ENCODE measurements at places on chromosomes 5 and 9.

DNA sequence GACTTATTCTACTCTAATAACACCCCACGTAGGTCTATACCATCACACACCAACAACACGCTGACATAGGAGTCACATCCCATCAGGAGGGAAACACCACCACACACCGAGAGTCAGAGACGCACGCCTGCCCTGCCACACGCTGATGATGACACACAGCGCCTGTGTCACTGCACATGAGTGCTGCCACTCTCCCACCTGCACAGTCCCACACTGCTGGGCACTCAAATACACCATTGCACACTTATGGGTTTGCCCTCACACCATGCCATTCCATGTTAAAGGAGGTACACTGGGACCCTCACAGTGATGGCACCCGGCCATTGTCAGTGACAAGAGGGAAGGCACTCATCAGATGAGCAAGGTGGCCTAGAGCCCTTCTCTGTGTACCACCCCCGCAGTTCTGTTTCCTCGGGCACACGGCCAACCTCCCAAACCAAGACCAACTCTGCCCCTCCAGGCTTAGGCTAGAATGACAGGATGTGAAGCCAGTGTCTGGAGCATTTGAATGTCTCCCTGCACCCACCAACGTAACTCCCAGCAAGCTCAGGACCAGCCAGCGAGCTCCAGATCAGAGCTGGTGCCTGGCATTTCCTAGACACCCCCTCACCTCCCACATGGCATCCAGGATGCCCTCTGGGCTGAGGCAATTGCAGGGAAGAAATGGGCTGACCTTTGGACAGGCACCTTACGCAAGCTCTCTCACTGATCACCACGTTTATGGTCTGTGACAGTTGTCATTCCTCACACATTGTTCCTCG, 3.6 kb upstream of the CPLX2 start:
- no peak for DNase-seq

DNA sequence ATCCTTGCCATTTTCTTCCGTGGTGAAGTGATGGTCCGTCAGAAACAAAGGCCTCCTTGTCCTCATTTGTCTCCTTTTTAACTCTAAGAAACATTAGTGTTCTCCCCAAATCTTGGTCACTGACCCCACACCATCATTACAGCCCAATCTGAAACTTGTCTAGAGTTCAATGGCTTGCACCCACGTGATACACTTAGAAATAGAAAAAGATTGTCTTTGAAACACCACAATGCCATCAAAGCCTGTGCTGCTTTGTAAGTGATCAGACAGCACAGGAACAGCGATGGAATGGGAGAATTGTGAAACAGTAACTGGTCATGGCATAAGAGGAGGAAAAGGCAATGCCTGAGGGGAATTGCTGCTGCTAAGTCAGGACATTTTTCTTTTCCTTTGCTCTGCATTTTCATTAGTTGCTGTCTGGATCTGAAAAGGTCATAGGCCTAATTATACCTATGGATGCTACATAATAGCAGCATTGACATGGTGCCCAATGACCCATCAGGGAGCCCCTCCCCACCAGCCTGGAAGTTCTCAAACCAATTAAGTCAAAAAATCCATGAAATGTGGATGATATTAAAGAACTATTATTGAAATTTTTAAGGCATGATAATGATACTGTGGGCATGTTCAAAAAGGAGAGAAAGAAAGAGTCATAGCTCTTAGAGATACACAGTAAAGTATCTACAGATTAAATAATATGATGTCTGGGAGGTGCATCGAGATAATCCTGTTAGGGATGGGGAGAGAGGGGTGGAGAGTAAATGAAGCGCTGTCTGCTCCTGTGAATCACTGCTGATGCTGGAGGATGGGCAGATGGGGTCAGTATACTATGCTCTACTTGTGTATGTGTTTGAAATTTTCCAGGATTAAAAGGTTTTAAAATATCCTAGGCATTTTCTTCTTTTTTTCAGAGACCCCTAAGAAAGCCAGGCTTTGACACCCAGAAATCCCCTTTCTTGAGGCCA, 83.6 kb downstream of the ENC1 start:
- no peak for DNase-seq

- no peak for DNase-seq
Observed at GRCh38 chr5:116276952-116277351, 192.1 kb downstream of the COMMD10 start.

GRCh38 chr5:154325566-154325965, 120.2 kb upstream of the SAP30L start:
- DNase-seq: no peak

DNA sequence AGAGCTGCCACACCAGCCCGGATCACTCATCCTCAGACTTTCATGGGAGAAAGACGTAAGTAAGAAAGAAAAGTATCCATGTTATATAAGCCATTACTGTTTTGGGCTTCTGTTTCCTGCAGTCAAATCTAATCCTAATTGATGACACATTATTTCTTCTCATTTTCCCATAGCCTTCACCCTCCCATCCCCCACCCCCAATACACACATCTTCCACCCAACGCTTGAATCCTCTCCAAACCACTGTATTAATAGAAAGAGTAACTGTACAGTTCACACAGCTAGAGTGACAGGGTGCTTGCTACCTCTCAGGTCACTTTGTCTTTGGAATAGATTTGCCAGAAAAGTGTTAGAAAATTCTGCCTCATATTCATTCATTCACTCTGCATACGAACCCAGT, 69.3 kb upstream of the IL17B start:
- no peak for DNase-seq

DNA sequence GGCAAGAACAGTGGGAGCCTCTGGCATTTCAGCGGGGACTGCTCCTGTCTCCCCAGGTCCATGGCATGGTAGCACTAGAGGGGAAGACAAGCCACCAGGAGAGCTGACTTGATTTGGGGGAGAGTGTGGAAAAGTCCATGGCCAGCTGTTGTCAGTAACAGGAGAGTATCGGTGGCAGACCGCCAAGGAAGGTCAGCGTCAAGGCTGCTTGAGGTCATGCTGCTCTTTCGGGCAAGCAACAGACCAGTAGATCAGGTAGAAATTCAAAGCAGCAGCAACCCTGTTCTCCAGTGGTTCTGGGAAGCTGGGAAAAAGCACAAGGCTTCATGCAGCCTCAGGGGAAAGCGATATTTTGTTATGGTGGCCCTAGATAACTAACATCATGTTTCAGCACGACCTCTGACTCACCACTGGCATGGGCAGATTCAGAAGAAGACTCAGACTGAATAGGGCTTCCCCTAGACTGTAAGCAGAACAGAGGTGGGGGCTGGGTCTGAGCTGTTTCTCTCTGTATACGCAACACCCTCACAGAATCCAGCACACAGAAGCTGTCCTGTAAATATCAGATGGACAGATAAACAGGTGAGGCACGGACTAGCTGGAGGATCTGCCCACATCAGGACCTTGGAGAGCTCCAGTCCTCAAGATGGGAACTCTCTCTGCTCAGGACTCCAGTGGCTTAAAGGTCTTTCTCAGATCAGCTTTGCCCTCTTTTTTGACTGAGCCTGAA, 35.2 kb upstream of the PLEKHG4B start:
- no peak for DNase-seq

DNA sequence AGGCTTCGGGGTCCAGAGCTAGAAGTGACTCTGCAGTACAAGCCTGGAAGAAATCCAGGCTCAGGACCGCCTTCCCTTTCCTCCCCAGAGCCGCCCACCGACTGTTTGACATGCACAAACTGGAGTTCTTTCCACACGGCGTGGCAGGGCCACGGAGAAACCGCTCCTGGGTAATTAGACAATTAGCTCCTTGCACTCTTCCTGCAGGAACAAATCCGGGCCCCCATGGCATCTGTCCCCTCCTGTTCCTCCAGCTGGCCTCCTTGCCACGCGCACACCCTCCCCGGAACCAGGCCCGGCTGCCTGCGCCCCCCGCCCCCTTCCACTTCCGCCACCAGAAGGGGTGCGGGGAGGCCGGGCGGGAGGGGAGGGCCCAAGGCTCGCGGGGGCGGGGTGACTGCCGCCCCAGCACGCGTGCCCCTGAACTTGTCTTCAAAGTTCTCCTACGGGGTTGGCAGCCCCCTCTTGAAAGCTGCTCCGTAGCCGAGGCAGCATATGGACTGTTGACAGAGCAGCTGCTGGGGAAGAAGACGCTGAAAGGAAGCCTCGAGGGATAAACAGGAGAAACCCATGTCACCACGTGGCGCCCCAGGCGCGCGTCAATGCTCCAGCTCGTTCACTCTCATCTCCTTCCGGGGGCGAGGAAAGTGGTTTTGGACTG, 74.3 kb downstream of the SEC61B start:
- DNase-seq: no peak

- no peak for DNase-seq
Observed at GRCh38 chr9:2599896-2600295, 21.7 kb upstream of the VLDLR start.

- no peak for DNase-seq
Observed at GRCh38 chr9:83307066-83307724, 231.0 kb downstream of the FRMD3 start.

DNA sequence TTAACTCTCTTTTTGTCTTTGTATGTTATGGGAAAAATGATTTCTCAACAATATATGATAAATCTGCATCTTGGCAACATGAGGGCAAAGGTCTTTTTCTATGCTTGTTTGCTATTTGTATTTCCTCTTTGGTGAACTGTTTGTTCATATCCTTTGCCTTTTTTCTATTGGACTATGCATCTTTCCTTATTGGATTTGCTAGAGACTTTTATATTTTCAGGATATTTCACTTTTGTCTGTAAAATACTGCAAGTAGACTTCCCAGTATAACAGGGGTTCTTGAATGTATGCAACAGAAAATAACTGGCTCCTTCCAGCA, 69.4 kb upstream of the SSBP2 start:
- DNase-seq: no peak

- no peak for DNase-seq
Observed at GRCh38 chr5:149128023-149128875, 13.0 kb upstream of the ABLIM3 start.

GRCh38 chr9:89961616-89962341, 357.0 kb downstream of the GADD45G start:
- DNase-seq: no peak

DNA sequence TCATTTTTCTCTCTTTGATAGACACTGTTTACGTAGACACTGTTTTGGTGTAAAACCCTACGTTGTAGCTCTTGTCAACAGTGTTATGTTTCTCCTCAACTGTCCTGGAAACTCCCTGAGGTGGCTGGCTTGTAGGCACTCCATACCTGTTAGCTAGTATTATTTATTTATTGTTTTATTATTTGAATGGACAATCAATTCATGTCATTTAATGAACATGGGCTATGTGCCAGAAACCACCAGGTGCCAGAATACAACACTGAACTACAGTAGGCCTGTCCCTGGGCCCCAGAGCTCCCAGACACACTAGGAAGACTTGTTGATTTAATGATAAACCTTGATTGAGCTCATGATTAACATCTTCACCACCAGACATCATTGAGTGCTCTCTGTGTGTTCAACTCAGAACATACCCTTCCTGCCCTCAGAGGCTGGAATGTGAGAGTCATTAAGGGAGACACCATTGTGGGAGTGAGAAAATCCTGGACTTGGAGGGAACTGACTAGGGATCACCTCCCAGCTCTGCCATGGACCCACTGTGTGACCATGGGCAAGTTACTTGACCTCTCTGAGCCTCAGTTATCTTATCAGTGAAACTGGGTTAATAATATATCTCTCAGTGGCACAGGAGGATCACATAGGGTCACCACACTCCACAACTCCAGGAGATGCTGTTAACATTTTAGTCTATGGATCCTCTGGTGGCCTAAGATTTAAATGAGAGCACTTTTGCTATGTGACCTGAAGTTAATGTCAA, 19.2 kb downstream of the IRF1 start:
- DNase-seq: no peak

DNA sequence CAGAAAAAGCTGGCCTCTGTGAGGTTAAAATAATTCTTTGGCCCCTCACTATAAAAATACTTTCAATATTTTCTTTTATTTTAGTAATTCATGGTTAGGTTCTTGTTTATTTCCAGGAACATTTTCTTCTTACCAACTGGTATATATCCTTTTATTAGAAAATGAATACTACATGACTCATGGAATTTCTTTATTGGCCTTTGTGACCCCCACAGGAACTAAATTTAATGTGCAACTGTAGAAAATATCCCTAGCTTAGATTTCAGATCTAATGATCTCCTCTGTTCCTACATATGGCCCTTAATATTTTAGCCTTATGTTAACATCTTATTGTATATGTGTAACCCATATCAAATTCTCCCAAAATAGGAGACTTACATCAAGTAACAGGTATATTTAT, 429.9 kb downstream of the NR2F1-AS1 start:
- DNase-seq: no peak

- DNase-seq: no peak
Observed at GRCh38 chr9:134757216-134757975, 115.8 kb downstream of the COL5A1 start.

DNA sequence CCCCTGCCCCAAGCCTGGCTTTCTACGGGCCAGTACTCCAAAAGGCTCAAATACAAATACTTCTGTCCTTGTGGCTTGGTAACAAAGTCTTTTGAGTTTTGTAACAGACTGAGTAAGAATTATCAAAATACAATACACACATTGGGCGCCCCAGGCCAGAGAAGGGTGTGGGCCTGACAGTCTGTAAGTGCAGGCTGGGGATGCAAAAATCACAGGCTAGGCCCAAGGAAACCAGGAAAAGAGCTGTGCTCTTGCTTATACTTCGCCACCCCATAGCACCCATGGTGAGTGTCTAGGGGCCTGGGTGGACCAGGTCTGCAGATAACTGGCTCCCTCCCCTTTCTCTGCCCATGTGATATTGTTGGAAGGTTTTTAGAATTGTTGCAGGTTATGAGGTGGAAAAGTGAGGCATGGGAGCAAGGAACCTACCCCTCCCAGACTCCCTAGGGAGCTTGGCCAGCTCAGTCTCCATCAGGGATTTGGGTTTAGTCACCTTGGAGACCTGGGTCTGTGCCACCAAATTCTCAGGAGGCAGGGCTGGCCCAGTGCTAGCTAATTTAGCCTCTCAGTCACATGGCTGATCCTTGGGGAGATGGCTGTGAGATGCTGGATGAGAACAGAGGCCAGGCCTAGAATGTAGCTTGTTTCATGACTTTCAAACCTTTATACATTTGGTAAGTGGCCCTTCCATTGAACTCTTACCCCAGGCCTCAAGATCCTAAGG, 72.9 kb downstream of the TARS1 start:
- peak; percentile 10 for DNase-seq

DNA sequence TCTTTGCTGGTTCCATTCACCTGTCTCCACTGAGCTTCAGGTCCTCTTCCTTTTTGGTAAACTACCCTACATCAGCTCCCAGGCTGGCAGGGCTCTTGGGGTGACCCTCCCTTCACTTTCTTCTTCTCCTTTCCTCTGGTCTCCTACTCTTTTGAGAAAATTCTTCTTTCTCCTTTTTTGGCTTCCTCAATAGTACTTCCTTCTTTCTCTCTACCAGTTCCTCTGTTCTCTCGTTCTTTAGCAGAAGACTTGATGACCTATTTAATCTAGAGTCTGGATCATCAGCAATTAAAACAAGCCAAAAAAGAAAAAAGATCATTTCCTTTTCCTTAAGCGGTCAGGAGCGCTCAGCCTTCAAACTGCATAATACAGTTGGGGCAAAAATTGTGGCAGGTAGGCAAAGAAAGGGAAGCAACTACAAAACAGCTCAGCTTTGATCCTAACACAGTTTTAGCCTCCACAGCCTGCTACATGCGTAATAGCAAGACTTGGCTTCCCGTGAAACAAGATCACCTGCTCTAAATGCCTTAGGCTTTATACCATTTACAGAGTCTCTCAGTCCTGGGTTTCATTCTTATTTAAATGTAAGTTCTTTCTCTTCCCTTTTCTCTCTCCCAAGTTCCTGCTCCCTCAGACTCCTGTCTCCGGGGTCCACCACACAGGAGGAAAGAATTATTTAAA, 14.0 kb upstream of the GSN start:
- no peak for DNase-seq
